NCI-H1417 treated with DMSO at 0.1 percent for 48 hours (cell line): ENCODE measurements at places on chromosomes 13 and 19.

- DNase-seq, result no peak
Measured at GRCh38 chr19:58021541-58022282, 12.1 kb upstream of the ZSCAN1 start.

- no peak for DNase-seq
Measured at GRCh38 chr19:35060160-35060855, 18.8 kb downstream of the HPN start.

- no peak for DNase-seq
Measured at GRCh38 chr13:99974296-99974938, 2.9 kb upstream of the ZIC5 start.

GRCh38 chr19:55044771-55045716 is 7.0 kb upstream of the GP6 start:
- no peak for DNase-seq

GRCh38 chr13:105638426-105638825 is 897.0 kb downstream of the EFNB2 start:
- DNase-seq, result no peak

DNA sequence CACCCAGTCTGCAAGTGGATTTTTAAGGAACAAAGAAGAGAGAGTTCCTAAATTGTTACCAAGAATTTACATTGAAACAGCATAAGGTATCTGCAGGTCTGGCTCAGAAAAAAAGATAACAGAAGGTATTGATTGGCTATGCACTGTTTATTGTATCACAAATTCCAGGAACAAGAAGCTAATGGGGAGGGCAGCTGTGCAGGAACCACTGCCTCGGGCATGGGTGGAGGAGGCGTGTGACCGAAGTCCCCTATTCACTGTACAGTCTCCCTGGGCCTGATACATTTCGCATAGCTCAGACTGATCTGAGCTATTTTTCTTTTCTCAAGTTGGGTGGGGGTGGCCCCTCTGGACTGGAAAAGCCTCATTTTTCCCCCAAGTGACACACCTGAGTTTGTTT is 11.7 kb downstream of the NECTIN2 start:
- no peak for DNase-seq

DNA sequence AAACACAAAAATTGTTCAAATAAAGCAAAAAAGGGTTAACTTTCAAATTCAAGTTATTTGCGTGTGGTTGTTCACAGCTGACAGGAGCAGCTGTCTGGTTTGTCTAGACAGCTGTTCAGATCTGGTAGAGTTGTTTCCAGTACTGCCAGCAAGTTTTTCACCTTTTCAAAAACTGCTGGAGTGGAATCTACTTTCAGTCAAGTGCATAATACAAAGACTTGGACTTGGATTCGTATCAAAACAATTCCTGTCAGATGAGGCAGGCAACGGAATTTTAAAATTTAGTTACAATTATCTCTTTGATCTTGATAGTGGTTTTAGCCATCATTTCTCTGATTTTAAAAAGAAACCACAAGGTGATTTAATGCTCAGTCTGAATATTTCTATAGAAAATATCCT is 51.7 kb upstream of the EEF1AKMT1 start:
- DNase-seq, result no peak

DNA sequence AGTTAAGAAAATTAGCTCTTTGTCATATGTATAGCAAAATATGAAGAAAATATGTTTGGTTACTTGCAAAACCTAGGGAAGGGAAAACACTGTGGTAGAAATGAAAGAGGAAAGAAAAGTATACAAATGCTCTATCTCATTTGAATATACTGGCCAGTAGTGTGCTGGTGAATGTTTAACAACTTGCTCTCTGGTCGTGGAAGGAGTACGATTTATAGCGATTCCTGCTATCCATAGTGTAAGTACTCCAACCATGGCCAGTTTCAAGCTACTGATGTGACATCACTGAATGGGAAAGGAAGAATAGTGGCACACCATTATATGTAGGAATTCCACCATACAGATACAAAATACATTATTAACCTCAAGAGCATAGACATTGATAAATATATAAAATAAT is 9.3 kb downstream of the BORA start:
- DNase-seq, result no peak

GRCh38 chr13:29524176-29524575 is 71.3 kb downstream of the SLC7A1 start:
- no peak for DNase-seq

DNA sequence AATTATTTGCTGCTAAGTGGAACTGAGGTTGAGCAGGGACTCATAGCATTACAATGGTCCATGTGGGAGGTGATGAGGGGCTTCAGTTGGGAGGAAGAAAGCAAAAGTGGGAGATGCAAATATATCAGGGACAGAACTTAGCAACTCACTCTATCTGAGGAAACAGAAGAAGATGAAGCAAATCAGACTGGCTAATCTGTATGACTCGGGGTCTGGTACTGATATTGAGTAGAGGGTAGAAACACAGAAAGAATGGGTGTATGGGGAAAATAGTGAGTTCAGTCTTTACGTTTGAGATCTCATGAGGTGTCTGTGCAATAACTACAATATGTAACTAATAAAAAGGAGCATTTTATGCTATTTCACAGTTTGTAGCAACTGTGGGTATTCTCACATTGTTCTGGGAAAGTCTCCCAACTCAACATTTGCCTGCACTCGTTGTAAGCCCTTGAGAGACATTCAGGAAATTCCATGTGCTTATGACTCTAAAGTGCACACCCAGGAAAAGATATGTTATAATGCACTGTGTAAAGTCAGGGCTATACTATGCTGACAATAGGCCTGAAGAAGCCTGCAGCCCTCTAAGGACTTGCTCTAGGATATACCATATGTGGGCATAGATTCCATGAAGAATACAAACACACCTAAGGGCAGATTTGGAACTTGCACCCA is 183.5 kb downstream of the SPRY2 start:
- DNase-seq, result no peak

DNA sequence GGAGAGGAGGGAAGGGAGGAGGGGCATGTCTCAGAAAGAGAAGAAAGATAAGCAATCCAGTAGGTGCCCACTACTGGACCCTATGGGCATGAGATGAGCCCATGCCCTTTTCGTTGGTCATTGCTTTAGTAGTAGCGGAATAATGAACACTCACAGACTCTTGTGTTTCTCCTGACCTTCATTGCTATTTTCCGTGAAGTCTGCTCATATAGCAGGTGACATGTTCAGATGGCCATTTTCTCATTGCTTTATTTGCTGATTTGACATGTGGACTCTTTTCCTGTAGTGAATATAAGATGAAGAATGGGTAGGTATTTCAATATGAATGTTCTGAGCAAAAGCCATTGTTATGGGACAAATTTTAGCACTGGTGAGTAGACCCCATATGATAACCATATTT is 16.4 kb downstream of the WDFY2 start:
- no peak for DNase-seq

DNA sequence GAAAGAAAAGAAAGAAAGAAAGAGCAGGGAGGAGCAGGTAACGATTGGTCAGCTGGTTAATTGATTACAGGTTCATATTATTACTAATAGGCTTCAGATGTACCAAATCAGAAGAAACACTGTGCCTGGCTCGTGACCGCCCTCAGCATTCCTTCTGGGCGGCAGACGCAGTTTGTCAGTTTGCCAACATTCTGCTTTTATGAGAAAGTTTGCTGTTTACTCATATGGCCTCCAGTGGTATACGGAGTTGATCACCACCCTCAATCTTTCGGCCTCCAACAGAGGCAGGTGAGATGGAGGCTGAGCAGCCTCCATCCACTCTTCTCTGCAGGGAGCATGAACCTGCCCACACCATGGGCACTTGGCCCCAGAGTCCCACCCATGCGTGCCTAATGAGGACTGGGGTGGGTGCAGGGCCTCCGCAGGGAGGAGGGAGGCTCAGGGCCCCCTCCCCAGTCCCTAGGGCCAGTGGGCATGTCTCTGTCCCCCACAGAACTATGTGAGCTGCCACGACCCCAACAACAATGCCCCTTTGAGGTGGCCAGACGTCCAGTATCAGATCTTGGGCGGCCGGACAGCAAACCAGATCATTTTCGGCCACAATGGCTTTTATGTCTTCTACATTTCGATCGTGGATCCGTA is 8.8 kb downstream of the PRR22 start:
- DNase-seq, result no peak

DNA sequence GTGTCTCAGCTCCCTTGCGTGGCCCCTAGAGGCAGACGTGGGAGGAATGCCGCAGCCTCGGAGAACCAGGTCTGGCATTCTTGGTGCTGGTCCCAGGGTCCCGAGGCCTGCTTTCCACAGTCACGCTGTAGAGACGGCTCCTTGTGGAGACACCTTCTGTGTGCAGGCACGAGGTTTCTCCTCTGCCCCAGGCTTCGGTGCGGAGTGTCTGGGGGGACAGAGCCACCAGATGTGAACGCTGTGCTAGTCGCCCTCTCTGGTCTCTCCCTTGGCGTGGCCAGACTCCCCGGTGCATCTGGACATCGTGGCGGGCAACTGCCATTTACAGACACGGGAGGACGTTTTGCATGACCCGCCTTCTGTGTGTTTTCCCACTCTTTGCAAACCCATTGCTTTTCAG is 7.5 kb upstream of the TMEM255B start:
- DNase-seq, result no peak

- no peak for DNase-seq
Measured at GRCh38 chr13:53601113-53601512, 572.5 kb downstream of the OLFM4 start.
